ENCODE measurements at places on chromosomes 5 and 9. TPM values are rescaled to one million over a fixed set of nuclear protein-coding genes. Genes with fewer than 3 reads are reported as not detected.

GRCh38 chr9:118575341-118576070, 793.7 kb downstream of the BRINP1 start:
- no peak for DNase-seq

DNA sequence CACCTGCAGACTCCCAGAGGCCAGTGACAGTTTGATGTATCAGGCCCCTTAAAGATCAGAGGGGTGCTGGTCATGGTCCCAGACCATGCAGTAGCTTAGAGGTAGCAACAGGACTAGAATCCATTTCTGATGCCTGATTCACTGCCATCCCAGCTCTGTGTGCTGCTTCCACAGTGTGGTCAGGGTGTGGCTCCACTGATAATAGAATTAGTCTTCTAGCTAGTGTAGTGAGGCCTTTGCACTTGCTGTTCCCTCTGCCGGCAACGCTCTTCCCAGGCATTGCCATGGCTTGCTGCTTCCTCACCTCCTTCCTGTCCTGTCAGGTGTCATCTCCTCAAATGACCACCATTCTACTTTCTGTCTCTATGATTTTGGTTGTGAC, 15.8 kb downstream of the PPARGC1B start:
- DNase-seq, result no peak

CCDC192 gene
- total RNA-seq, result not detected

GRCh38 chr9:91682806-91683205, 259.2 kb upstream of the NFIL3 start:
- DNase-seq, result no peak

DNA sequence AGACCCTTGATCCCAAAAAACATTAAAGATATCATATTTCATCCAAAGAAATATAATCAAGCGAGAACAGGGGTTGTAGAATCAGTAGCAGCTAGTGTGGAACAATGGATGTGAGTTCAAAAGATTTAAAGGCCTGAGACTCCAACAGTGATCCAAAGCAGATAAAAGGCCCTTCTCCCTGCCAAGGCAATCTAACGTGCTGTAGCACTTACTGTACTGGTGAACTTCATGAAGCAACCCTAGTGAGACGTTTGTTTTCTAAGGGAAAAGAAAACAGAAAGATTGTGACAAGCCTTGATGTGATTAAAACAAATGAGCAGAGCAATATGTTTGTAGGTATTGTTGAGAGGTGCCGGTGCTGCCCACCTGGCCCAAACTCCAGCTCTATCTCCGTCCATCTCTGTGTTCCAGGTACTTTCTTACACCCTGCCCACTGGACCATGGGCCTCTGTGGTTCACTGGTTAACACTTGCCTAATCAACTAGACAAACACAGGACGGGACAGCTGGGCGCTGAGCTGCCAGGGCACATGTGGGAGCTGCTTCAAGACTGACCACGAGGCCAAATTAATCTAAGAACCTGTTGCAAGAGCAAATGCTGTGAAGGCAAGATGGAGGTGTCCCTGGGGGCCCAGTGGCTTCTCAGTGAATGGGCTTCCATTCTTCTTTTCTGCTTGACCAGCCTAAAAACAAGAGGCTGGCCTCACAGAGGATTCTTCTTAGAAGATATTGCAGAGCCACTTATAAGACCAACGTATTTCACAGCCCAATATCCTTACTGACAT, 265.5 kb downstream of the CWC27 start:
- peak; percentile 72 for DNase-seq

All from OCI-LY7 (cell line).